ENCODE measurements at places on chromosomes 12 and 14.

GRCh38 chr12:12724421-12725085, 7.4 kb downstream of the CDKN1B start:
- DNase-seq = no peak

DNA sequence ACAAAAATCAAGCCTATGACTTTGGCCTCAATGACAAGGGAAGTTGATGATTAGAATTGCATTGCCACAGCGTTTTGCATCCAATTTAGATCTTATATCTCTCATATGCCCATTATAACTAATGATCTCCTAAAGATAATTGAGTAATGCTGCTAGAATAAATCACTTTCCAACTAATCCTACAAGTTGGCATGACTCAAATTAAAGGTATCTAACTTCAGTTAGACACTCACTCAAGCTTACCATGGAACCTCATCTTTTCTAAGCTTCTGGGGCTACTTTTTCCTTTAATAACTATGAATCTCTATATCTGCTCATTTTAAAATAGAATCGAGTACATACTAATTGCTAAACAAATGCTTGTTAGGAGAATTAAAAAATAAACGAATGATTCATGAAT, 427.8 kb downstream of the BTG1 start:
- no peak for DNase-seq

- no peak for DNase-seq
Observed at GRCh38 chr12:76421046-76421445, 72.8 kb upstream of the BBS10 start.

- no peak for DNase-seq
Observed at GRCh38 chr12:31557707-31558106, 33.2 kb downstream of the DENND5B start.

- DNase-seq = no peak
Observed at GRCh38 chr14:76196980-76197695, 45.4 kb downstream of the GPATCH2L start.

GRCh38 chr12:92080911-92081285, 64.7 kb downstream of the BTG1 start:
- DNase-seq = no peak

DNA sequence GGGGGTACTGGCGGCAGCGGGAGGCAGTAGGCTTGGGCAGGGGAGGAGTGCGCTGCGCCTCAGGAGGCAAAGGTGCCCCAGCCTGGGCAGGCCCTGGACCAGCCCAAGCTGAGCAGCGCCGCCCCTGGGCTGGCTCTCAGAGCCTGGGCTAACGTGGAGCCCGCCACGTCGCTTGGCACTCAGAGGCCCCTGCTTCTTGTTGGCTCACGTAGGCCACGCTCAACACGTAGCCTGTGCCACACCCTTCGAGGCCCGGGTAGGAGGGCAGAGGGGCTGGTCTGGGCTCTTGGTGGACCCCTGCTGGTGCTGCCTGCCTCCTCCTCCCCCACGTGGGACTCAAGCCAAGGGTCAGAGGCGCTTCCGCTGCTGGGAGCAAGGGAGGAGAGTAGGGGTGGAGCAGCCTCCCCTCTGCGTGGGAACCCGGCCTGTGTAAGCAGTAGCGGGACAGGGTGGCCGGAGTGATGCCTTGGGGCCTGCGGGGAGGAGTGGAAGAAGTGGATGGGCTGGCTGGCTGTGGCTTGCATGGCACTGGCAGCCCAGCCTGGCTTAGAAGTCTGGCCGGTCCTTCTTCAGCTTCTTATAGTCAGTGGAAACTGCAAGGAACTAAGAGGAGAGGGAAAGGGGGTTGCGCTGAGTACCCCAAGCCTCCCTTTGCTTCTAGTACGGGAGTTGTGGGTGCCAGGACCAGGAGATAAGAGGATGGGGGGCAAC, 5.7 kb downstream of the SHMT2 start:
- no peak for DNase-seq

DNA sequence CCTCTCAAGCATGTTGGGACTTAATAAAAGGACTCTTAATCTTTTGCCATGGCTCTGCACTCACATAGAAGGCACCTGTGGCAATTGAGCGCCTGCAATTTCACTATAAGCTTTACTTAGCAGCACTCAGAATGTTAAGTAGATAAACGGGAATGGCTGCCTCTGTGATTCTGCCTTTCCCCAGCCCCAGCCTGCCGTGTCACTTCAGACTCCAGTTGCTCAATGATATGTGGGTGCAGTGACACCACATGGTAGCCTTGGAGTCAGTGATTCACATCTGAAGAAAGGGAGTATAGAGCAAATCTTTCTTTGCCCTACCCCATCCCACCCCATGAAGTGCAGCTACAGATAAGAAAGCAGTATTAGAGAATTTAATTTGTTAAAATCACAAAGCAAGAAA, 96.1 kb downstream of the ZFC3H1 start:
- peak; percentile 29 for DNase-seq

GRCh38 chr14:89027097-89027740, 202.8 kb downstream of the TTC8 start:
- DNase-seq = peak; percentile 69

- no peak for DNase-seq
Observed at GRCh38 chr14:30251017-30251416, 307.9 kb upstream of the G2E3 start.

DNA sequence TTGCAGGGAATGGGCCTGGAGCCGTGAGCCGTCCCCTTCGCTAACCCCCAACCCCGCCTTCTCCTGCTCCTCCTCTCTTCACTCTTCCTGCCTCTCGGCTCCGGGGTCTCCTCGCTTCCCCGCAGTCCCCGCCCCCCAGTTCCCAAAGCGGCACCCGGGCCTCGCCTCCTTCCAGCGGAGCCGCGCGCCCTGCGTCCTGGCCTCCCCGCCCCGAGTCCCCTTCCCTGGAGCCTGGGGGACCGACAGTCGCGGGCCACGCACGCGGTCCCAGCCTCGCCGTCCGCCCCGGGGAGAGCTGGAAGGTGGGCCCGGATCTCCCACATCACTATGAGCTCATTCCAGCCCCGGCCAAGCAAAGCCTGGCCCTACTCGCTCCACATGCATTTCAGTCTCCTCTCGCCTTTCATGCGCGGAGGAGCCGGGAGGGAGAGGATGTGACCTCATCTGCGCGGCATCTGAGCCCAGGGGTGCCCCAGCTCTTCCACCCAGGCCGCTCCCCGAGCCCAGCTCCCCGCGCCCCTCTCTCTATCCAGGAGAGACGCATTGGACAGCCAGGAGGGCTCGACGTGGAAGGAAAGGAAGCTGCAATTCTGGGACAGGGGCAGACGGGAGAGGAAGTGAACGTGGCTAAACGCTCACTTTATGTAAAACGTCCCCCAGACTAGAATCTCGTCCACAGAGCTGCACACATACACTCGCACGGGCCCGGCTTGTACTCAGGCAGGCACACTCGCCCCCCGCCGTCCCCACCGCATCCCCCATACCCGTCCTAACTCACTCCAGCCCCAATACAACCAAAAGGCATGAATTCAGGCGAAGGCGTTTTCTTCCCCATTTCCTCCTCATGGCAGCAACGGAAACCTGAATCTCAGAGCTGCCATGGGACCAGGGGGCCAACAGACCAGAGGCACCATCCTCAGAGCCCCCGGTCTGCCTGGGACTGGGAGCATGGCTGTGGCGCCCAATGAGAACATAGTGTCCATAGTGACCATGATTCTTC, 108.7 kb upstream of the CCND2 start:
- DNase-seq = no peak

GRCh38 chr14:91406982-91407381, 10.6 kb downstream of the CCDC88C start:
- no peak for DNase-seq

- DNase-seq = no peak
Observed at GRCh38 chr14:45246151-45246550, 6.9 kb downstream of the MIS18BP1 start.
